ENCODE measurements at places on chromosomes 5 and 9.
A peak's percentile ranks its signal among the peaks of the same experiment; 100 is the strongest.

GRCh38 chr9:109349421-109349846 lies 28.6 kb upstream of the EPB41L4B start:
- no peak for DNase-seq

DNA sequence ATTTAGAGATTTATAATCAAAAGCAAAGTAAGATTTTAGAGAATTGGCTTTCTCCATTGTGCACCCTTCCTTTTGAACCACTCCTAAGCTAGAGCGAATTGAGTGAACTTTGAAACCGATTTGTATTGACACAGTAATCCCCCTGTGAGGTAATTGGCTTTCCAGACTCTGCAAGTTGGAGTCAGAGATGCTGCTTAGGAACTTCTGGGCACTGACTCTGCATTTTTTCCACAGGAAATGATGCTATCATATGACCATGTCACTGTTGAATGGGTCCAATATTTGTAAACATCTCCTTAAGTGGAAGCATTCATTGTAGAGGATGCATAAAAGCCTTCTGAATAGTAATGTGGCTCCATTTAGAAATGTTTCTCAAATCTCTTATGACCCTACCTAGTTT lies 394.4 kb upstream of the ZNF608 start:
- DNase-seq = no peak

GRCh38 chr5:128572051-128572929 lies 34.2 kb upstream of the FBN2 start:
- no peak for DNase-seq

GRCh38 chr5:35172533-35172932 lies 57.8 kb downstream of the PRLR start:
- DNase-seq = peak; percentile 15

GRCh38 chr5:135487037-135487395 lies 34.9 kb upstream of the TIFAB start:
- DNase-seq = no peak

GRCh38 chr9:119968836-119969707 lies 599.8 kb upstream of the BRINP1 start:
- peak; percentile 67 for DNase-seq

GRCh38 chr9:127277099-127277498 lies 12.5 kb downstream of the GARNL3 start:
- DNase-seq = no peak

DNA sequence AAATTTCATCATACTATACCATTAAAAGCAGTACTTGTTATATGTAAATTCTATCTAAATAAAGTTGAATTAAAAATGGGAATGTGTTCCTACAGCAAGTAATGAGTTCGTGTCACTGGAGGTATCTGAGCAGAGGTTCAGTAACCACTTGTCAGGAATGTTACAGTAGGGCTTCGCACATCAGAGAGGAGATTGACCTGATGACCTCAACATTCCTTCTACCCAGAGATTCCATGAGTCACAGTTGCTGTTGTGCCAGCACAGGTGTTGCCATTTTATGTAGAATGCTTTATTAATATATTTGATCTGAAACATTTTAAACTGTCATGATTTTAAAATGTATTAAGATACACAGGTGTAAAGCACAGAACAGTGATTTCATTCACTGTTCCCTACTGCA lies 60.3 kb downstream of the STX17 start:
- peak; percentile 58 for DNase-seq

DNA sequence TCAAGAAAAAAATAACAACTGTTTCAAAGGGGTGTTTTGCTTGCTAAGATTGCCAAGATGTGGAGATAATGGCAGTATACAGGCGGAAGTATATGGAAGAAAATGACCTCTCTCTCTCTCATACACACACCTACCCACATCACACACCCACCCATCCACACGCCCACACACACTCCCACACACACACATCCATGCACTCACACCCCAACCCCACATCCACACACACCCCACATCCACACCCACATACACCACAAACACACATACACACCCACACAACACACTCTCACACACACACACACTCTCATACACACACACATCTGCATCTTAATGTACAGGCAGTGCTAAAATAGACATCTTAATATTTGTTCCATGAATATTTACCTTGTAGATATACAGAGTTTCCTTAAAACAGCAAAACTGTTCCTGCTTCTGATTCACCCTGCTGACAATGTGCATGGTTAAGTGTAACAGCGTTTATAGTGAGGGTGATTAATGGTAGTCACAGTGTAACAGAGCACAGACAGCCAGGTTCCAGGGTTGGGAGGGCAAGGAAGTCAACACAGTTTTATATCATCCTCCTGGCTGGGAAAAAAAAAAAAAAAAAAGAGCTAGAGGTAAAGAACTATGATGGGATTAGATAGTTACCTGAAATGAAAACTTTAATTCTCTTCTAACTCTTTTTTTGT lies 8.3 kb downstream of the BHMT2 start:
- DNase-seq = no peak

- no peak for DNase-seq
Observed at GRCh38 chr9:121324755-121325154, 45.3 kb downstream of the STOM start.

DNA sequence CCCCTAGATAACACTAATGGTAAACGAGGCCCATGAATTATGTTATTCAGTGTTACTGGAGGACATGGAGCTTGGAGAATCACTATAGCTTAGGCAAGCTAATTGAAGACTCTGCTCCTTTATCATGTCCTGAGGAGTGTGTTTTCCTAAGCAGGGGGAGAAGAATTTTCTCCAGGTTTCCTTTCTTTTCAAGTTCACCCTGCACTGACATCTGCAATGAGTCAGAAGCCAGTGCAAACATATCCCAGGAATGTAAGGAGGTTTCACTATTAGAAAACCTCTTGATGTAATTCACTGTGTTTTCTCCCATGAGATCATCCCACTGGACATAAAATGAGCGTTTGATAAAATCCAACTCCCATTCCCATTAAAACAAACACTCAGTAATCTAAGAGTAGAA lies 75.6 kb downstream of the DMRT2 start:
- DNase-seq = no peak

DNA sequence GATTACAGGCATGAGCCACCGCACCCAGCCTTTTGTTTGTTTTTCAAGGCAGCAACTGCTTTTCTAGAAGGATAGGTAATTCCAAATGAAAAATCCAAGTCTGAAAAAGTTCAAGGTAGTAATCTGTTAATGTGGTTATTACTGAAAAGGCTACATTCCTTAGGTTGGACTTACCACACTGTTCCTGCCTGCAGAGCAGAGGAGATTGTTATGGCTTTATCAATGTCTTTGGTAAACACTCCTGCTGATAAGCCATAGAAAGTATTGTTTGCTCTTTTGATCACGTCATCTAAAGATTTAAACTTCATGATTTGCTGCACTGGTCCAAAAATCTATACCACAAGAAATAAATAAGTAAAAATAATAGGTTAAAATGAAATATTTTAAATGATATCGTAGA lies 43.4 kb downstream of the ALDH1A1 start:
- DNase-seq = no peak

GRCh38 chr5:124979251-124979650 lies 232.8 kb upstream of the ZNF608 start:
- peak; percentile 29 for DNase-seq

GRCh38 chr9:132214027-132214622 lies 52.3 kb downstream of the NTNG2 start:
- peak; percentile 21 for DNase-seq

DNA sequence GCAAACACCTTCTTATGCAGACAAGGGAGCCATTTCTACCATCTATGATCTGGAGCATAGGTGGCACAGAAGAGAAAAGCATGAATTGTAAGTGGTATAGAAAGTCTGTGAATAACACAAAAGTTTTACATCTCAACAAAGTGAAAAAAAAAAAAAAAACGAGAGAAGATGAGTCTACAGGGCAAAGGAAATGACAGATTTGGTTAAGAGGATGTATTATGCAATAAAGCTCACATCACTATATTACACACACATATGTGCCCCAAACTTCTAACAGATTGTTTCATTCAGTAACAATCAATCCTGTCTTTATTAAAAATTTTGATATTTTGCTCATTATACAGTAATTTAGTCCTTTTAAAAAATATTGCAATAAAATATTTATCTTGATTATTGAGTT lies 49.8 kb downstream of the CERT1 start:
- DNase-seq = no peak

- DNase-seq = no peak
Observed at GRCh38 chr9:13718539-13718938, 439.0 kb upstream of the MPDZ start.

GRCh38 chr9:36336131-36336907 lies 63.8 kb downstream of the RNF38 start:
- DNase-seq = no peak

DNA sequence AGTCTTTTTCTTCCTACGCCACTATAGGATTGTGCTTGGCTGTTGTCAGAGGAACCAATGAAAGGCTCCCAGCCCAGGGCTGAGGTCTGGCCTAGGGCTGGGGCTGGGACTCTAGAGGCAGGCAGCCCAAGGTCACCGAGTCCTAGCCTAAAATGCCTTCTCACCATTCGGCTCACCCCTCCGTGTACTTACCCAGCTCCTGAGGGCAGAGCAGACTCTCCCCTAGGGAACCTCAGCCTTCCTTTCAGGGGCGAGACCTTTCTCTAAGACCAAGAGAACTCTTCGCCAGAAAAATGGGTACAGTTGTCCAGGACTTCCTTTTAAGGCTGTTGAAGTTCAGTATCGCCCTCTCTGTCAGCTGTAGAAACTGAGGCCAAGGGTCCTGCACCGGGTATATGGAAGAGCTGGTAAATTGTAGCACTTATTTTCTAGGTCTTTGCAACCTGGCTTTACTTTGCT lies 1.7 kb upstream of the SPRY4 start:
- DNase-seq = no peak

GRCh38 chr5:154242442-154242841 lies 51.9 kb downstream of the GALNT10 start:
- no peak for DNase-seq

DNA sequence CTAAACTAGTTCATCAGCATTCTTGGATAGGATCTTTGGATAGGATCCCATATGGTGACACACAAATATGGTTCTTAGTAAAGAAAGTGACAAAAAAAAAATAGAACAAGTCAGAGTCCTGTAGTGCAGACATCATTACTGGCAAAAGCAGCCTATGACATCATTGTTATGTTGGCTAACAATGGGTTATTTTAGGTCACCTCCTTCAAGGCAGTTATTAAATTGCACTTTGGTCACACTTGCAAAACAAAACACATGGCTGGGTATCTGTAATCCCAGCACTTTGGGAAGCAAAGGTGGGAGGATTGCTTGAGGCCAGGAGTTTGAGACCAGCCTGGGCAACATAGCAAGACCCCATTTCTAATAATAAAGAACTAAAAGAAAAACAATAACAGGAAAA lies 185.9 kb downstream of the KIAA0825 start:
- no peak for DNase-seq

DNA sequence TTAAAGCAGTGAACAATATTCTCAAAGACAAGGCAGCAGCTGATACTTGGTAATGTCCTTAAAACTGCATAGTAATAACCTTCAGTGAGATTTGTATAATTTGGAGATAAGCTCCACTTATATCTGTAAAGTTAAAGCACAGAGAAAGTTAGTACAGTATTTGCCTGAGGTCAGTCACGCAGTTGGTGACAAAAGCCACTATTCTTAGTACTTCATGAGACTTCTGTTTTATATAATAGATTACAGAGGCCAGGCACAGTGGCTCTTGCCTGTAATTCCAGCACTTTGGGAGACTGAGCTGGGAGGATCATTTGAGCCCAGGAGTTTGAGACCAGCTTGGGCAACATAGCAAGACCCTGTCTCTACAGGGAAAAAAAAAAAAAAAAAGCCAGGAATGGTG lies 266.4 kb upstream of the DMRT1 start:
- no peak for DNase-seq

- no peak for DNase-seq
Observed at GRCh38 chr5:96317945-96318344, 115.1 kb downstream of the PCSK1 start.

DNA sequence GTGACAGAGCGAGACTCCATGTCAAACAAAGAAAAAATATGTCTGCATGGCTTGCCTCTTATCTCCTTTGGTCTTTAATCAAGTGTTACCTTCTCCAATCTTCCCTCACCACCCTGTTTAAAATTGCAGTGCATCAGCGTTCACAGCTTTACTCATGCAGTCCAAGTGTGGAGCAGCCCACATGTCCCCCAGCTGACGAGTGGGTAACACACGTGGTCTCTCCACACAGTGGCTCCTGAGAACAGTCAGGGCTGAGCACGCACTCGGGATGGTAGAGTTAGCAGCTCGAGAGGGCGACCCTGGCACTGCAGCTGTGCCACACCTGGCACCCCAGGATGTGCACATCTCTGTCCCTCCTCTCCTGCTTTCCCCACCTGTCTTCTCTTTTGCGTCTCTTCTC lies 25.9 kb upstream of the CFAP157 start:
- no peak for DNase-seq

- DNase-seq = no peak
Observed at GRCh38 chr5:159921721-159922120, 5.4 kb downstream of the ADRA1B start.

DNA sequence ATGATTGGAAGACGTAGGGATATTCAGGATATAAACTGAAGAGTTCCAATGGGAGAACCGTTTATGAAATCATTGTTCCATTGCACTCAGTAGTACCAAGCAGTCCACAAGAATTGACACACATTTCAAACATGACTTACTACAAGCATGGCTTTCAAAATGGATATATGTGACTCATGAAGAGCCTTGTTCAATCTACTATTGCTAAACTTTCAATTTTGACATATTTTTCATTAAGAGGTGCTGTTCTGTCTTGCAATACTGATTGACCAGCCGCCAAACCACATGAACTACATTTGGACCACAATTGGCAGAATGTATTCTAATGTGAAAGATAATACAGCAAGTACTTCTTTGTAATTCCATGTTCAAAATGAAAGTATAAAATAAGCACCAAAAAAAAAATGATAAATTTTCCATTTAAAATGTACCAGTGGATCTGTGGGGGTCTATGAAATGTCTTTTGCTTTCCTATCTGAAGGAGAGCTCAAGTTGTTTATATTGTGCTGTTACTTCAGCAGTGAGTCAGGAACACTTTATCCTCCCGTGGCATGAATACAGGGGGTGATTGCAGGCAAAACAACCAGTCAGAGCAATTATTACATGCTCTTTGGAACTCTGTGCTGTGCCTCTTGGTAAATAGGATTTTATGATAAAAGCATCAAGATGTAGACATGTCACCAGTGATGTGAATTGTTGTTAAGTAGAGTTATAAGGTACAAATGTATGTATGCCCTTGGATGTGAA lies 366.0 kb downstream of the ARRDC3 start:
- DNase-seq = no peak

Data from LoVo (cell line).